ENCODE measurements at places on chromosomes 13 and 19.

GRCh38 chr13:31242916-31243315, 43.1 kb downstream of the B3GLCT start:
- no peak for DNase-seq

- DNase-seq, result no peak
These were observed 25.9 kb upstream of the SLC46A3 start for GRCh38 chr13:28744656-28745055.

- DNase-seq, result no peak
These were observed 65.5 kb downstream of the ATP11A start for GRCh38 chr13:112755331-112755730.

GRCh38 chr19:30711296-30711695, 339.1 kb downstream of the ZNF536 start:
- no peak for DNase-seq

GRCh38 chr19:2214251-2214650, 21.9 kb downstream of the PLEKHJ1 start:
- no peak for DNase-seq

DNA sequence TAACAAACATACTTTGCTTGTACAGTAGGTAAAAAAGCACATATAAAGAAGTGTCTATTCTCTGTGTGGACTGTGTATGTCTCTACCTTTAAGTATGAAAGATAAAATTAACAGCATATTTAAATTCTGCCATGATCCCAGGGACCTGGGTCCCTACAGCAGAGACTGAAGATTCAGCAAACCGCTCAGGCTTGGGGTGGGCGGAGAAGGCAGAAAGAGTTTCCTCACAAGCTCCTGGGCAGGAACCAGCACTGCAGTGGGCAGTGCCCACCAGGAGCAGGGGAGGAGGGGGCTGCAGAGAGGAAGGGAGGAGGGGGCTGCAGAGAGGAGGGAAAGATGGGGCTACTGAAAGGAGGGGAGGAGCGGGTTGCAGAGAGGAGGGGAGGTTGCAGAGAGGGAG, 44.6 kb upstream of the GRTP1 start:
- DNase-seq, result no peak

GRCh38 chr13:41674246-41674645, 216.9 kb downstream of the RGCC start:
- DNase-seq, result peak; percentile 65

DNA sequence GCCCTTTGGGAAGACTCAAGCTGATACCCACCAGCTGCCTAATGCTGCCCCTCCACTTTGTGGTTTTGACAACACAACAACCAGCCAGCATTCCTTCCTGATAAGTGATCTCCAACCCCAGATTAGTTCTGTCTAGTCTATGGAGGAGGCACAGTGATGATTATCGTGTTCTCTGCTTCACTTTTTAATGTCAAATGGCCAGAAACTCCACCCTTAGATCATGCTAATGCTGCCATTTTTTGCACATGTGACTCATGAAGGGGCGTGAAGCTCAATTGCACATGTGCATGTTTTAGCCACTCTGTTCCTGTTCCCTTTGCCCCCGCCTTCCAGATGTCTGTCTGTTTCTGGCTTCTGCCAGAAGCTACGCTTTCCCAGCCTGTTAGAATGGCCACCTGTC, 199.8 kb downstream of the COG6 start:
- no peak for DNase-seq

DNA sequence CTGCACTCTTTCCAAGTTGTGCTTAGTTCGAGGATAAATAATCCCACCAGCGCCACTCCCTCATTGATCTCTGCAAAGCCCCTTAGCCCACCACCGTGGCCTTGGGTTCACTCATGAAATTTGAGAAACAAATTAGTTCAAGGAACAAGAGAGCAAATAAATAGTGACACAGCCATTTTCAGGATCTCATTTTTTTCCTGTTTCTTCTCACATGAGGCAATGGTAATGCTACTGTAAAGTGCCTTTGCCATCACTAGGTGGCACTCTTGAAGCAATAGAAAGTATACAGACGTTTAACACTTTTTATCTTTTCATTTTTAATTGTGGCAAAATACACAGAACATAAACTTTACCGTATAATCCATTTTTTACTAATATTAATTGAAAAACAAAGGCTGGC, 76.8 kb upstream of the ZNF835 start:
- DNase-seq, result no peak

DNA sequence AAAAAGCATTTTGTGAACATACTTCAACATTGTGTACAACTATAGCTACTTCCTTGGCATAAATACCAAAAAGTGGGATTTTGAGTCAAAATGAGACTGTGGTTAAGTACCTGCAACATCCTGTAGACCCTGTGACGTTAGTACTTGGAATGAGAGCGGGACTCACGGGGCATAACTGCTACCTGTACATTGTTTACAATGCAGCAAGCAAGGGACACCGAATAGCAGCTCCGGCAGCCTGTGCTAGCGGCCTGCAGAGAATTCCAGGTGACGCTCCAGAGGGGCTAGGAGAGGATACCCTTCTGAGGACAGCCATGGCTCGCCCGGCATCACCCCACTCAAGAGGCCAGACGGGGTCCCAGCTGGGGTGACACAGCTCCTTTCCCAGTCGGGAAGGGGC, 824 bp upstream of the ZNF331 start:
- DNase-seq, result no peak

- no peak for DNase-seq
These were observed 19.6 kb downstream of the C2CD4C start for GRCh38 chr19:389255-389934.

DNA sequence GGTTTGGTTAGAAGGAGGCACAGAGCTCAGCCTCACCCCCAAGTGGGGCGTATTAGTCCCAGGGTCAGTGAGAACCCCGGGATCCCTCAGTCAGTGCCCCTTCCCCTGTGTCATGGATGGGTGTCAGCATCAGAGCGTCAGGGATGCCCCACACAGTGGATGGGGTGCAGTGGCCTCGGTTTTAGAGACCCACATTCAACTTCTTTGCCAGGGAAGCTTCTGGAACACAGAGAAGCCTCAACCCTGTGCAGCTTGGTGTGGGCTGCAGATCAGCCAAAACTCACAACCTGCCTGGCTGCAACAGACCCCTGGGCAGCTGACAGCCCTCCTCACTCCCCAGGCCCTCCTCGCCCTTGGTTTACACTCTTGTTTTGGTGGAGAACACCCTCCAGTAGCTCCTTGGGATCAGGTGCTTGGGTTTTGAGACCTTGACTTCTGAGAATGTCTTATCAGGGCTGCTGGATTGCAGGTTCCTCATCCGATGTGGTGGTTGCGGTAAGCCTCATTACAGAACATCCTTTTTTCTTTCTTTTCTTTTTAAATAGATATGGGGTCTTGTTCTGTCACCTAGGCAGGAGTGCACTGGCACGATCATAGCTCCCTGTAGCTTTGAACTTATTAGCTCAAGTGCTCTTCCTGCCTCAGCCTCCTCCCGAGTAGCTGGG, 11.0 kb downstream of the ZNF333 start:
- DNase-seq, result no peak

- no peak for DNase-seq
These were observed 129.0 kb downstream of the IRS2 start for GRCh38 chr13:109657395-109657794.

- DNase-seq, result peak; percentile 50
These were observed 10.2 kb downstream of the C19orf25 start for GRCh38 chr19:1468821-1469254.

GRCh38 chr19:5038631-5039271, 69.8 kb downstream of the KDM4B start:
- DNase-seq, result peak; percentile 25

- no peak for DNase-seq
These were observed 26.8 kb downstream of the DHX34 start for GRCh38 chr19:47375694-47376588.

DNA sequence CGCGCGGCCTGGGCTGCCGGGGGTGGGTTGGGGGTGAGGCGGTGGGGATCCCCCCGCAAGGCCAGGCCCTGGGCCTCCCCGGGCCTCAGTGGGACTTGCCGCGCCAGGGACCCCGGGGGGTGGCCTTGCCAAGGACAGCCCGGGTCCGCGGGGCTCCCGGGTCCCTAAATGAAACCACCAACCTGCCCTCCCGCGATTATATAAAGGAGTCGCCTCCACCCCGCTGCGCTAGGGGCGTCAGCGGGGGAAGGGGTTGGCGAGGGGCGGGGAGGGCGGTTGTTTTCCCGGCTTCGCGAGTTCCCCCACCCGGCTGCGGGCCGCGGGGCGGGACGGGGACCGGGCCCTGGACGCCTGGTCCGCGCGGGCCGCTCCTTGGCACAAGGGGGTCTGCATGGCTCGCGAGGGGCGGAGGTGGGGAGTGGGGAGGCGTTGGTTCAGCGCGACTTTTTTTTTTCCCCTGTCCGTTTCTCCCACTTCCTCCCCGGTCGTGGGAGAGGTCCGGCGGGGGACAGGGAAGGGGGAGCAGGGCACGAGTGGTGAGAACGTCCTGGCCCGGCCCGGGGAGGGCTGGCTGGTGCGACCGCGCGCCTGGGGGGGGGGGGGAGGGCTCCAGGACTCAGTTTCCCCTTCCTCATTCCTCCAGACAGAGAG, 822 bp upstream of the ZBTB7A start:
- DNase-seq, result no peak

DNA sequence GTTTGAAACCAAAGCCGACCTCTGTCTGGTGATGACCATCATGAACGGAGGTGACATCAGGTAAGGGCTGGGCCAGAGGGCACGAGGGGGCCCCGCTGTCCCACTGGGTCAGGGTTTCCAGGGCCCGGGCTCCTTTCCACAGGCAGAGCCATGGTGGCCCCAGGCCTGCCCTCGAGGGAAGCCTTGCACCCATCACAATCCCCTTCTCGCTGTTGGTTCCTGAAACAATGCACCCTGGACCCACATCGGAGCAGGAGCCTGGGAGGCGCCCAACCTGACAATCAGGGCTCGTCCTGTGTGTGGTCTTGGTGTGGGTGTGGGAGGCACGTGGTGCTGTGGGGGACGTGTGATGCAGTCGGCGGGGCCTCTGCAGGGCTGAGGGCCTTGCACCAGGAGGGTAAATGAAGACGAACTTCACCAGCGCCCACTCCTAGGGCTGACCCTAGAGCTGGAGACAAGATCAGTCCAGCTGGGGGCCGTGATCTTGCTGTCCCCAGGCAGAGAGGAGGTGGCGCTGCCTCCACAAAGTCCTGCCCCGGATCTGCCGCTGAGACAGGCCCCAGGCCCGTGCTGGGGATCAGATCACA, 2.8 kb downstream of the GRK1 start:
- no peak for DNase-seq

GRCh38 chr19:50928831-50929230, 17.6 kb upstream of the KLK4 start:
- no peak for DNase-seq

DNA sequence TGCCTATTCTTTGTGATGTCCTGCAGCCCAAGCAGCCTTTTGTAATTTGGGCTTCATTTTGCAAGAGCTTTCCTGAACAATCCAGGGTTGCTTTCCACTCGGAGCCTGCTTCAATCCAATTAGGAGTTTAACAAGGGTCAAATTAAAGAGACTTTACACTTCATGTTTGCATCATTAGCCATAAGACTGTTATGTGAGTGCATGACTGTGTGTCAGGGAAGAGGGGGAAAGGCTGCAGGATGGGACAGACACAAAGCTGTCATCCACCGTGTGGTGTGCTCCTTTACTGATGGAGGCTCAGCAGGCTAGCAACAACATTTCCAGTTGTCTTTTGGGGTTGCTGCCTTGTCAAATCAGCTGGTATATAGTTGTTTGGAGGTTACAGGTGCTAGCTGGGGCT, 23.7 kb upstream of the MAB21L1 start:
- DNase-seq, result no peak
